ENCODE measurements at places on chromosomes 5 and 9.

GRCh38 chr5:134088291-134088690 lies 26.2 kb upstream of the TCF7 start:
- H3K36me3 ChIP-seq: no peaks in the 10 kb centered on the region
- H3K27me3 ChIP-seq: no peaks in the 10 kb centered on the region
- no peak for DNase-seq
- no peaks in the 10 kb centered on the region for H3K4me1 ChIP-seq

DNA sequence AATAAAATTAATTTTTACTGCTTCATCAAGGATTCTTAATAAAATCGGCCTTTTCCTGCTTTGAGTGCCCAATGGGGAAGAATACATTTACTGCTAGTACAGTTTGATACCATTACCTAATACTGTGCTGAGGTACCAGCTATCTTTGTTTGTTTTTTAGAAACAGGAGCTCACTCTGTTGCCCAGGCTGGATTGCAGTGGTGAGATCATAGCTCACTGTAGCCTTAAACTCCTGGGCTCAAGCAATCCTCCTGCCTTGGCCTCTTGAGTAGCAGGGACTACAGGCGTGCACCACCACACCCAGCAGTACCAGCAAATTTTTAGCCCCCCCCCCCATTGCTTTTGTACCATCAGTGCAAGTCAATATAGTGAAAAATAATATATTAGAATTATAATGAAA lies 13.6 kb upstream of the ANKHD1 start:
- H3K4me1 ChIP-seq: no peaks in the 10 kb centered on the region
- no peak for DNase-seq
- H3K27ac ChIP-seq: no peak overlapping the region

GRCh38 chr5:61603211-61603908 lies 271.3 kb downstream of the ZSWIM6 start:
- no peak overlapping the region for H3K4me3 ChIP-seq
- H3K36me3 ChIP-seq: no peaks in the 10 kb centered on the region
- DNase-seq: no peak
- H3K27ac ChIP-seq: no peak overlapping the region
- no peaks in the 10 kb centered on the region for H3K4me1 ChIP-seq

DNA sequence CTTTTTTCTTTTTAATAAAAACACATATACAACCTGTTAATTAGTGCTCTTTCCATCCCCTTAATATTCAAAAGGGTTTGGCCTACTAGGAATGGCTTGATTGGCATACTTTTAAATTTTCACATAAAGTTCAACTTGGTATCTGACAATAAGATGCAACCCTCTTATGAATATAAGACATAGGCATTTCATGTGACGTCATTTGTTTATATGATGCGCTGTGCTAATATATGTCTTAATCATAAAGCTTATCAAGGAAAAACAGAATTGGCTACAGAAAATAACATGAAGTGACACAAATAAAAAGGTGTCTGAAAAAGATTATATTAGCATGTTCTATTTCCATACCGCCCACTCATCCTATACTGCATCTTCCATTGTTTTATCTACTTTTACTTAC lies 1642.4 kb downstream of the EFNA5 start:
- no peak overlapping the region for H3K27ac ChIP-seq
- no peaks in the 10 kb centered on the region for H3K4me1 ChIP-seq
- no peak overlapping the region for H3K4me3 ChIP-seq
- no peak for DNase-seq
- no peaks in the 10 kb centered on the region for H3K36me3 ChIP-seq

GRCh38 chr5:123508441-123508840 lies 3.5 kb upstream of the CSNK1G3 start:
- no peak overlapping the region for H3K4me3 ChIP-seq
- H3K27me3 ChIP-seq: no peaks in the 10 kb centered on the region
- no peak overlapping the region for H3K27ac ChIP-seq
- no peak for DNase-seq

DNA sequence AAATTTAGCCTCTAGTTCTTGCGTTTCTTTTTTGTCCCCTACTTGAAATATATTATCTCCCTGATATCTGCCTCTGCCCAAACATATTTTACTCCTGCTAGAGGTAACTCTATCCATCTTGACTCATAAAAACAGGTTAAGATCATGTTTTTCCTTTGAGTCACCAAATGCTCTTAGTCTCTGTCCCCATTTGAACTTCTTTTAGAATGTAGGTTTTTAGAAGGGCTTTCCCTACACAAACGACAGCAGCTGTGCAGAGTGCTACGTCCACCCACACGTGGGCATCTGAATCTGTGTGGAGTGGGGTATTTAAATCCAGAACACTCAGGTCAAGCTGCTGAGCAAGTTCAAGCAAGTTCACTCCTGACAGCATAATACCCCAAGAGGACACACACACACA lies 2.2 kb downstream of the HSD17B3 start:
- no peak overlapping the region for H3K4me3 ChIP-seq
- H3K27ac ChIP-seq: no peak overlapping the region
